DND-41 (cell line): ENCODE measurements at places on chromosomes 1 and 21.

DNA sequence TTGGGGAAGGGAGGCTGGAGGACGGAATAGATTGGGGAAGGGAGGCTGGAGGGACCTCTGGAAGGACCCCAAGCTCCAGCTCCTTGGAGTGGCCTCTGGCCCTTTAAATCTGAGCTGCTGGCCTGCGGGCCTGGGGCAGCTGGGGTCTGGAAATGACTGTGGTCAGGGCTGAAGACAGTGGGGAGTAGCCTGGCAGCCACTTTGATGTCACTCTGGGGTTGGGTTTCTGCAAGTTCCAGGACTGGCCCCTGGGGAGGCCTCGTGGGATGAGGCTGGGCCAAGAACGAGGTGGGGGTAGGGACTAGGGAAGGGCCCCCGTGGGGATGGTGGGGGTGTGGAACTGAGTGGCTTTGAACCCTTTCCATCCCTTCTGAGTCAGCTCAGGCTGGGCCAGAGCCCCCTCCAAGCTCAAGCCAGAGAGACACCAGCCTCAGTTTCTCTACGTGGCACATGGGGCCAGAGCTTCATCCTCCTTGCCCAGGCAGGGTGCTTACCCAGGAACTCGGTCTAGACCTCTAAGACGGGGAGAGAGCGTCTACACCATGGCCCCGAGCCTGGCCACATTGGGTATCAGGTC lies 59.7 kb downstream of the ALPL start:
- no peak for DNase-seq

- no peak for DNase-seq
Measured at GRCh38 chr1:186304982-186305949, 69.8 kb downstream of the TPR start.

- DNase-seq, result no peak
Measured at GRCh38 chr21:37582590-37582989, 216.0 kb downstream of the DYRK1A start.

DNA sequence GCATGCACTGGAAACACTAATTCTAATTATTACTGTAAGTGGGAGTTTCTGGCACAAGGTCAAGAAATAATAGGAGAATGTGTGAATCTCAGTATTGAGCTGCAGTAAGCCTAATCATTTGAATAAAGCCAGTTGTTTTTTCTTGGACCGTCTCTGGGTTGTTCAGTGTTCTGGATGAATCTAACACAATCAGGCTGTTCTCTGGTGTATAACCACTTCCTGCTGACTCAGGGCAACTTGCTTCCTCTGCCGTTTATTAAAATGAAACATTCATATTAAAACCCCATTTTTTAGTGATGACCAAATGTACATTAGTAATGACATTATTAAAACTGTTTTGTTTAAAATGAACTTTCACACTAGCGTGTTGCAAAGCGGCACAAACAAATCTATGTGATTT lies 273.1 kb upstream of the SNX7 start:
- peak; percentile 71 for DNase-seq

DNA sequence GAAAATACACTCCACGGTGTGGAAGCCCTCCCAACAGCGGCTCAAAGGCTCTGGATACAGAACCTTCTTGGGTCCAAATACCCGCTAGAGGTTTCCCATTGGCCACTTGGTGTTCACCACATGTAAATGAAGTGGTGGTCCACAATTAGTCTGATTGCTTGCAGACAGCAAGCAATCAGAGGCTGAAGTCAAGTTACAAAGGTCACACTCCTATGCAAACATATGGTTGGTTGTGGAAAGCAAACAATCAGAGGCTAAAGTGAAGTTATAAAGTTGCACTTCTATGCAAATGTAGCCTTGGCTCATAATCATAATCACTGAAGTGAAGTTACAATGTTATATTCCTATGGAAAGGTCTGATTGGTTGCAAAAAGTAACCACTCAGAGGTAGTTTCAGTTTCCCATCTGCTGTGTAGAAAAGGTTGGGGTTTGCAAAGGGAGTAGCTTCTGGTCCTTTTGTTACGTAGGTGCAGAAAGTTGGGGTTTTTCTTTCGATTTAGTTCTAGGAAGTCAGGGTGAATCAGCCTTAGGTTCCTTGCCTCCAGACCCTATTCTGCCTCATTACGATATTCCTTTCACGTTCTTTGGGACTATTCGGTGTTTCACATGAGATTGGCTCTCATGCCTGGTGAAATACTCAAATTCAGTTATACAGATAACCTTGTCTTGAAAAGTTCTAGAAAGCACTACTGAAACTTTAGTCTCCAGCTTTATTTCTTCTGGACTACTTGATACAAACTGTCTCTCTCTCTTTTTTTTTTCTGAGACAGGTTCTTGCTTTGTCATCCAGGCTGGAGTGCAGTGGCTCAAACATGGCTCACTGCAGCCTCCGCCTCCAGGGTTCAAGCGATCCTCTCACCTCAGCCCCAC lies 36.7 kb upstream of the MTF2 start:
- DNase-seq, result peak; percentile 60
